ENCODE measurements at places on chromosomes 5 and 9.

- DNase-seq: no peak
These were observed 120.4 kb upstream of the RETREG1 start for GRCh38 chr5:16737209-16737608.

- DNase-seq: no peak
These were observed 40.2 kb upstream of the TYRP1 start for GRCh38 chr9:12652973-12653372.

DNA sequence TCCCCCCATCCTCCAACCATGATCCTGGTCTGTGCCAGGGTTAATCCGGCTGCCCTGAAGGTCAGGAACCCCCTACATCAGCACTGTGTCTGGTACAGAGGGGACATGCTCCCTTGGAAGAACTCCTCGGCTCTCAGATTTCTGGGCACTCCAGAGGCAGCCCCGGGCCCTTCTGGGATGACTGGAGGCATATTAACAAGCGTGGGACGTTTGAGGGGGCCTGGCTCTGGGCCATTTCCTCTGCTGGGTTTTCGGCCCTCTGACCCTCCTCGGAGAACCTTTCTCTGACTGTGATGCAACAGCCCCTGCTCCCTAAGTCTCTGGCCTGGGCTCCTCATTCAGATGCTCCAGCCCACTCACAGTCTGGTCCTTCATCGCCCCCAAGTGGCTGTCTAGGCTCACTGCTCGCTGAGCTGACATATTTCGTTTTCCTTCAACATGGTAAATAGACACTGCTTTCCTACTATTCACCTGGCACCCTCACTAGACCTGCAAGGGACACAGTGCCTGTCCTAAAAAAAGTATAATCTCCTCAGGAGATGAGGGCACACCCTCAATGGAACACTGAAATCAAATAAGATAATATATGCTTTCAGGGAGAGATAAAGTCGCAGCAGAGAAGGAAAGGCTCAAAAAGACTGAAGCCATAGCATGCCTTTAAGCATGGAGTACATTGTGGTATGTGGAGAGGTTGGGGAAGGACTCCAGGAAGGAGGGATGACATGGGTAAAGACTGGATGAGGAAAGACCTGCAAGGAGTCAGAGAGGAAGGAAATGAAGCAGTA is 404.7 kb upstream of the TRPC7 start:
- no peak for DNase-seq

GRCh38 chr5:140214831-140215230 is 39.8 kb downstream of the CYSTM1 start:
- DNase-seq: no peak

- no peak for DNase-seq
These were observed 55.2 kb downstream of the SLC1A3 start for GRCh38 chr5:36661456-36662220.

- DNase-seq: no peak
These were observed 48.5 kb downstream of the PRRC2B start for GRCh38 chr9:131442351-131442750.

DNA sequence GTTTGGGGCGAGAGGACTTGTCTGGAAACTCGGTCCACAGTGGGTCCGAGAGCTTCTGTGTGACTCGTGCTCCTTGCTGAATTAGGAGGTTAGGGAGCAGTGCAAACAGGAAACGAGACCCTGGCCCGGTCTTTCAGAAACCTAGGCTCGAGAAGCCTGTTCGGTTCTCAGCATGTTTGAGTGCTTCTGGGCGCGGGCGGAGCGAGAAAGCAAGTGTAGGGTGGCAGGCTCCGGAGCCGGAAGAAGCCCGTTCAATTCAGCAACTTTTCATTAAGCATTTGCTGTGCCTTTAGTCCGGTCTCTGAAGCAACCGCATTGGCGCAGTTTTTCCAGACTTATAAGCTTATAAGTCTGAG is 547 bp downstream of the CLTA start:
- DNase-seq: peak; percentile 38

DNA sequence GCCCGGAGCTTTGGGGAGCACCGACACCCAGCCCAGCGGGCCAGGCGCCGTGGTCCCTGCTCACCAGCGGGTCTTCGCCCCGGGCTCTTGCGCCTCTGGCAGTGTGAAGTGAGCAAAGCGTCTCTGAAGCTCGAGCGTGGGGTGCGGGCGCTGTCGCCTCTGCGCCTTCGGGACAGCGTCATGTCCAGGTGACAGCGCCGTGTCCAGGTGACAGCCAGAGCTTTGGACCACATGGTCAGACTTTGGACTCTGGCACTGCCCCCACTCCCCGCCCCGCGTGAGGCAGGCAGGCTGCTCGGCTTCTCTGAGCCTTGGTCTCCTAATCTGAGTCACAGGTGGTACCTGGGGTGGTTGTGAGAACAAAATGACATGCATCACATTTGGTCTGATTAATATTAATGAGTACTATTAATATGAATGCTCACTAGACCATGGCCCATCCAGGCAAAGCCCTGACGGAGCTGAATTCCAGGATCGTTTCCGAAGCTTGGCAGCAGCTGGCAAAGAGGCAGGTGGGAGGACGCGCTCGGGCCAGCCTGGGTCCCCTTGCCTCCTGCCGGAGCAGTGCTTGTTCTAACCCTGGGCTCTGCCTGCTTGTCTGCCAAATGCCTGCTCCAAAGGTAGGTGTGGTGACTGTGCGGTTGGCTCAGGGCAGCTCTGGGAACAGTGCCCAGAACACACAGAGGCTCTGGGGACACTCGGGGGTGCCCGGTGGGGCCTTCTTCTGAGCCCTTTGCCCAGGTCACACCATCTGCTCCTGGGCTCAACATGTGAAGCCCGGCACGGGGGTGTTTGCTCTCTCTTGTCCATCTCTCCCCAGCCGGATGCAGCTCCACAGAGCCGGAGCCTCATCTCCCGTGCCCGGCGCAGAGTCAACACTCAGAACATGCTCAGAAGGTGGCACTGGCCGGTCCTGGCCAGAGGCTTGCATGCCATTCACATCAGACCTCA is 157.1 kb downstream of the OLFM1 start:
- no peak for DNase-seq

- no peak for DNase-seq
These were observed 59.6 kb downstream of the ACTBL2 start for GRCh38 chr5:57422993-57423392.

GRCh38 chr9:79131246-79131774 is 440.5 kb upstream of the TLE4 start:
- no peak for DNase-seq

DNA sequence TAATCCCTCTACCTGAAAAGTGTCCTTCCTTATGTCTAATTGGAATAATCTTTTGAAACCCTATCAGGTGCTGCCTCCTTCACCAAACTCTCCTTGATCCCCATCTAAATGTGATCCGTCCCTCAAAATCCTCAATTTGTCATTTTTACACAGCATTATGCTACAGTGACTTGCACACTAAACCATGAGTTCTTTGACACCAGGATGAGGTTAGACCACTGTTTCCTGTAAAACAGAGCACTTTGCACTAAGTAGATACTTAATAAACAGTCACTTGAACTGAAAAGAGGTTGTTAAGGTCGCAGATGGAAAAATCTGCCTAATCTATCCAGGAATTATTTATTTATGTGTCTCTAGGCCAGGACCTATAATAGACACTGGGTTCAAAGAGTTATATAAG is 44.2 kb upstream of the TLX3 start:
- DNase-seq: no peak

DNA sequence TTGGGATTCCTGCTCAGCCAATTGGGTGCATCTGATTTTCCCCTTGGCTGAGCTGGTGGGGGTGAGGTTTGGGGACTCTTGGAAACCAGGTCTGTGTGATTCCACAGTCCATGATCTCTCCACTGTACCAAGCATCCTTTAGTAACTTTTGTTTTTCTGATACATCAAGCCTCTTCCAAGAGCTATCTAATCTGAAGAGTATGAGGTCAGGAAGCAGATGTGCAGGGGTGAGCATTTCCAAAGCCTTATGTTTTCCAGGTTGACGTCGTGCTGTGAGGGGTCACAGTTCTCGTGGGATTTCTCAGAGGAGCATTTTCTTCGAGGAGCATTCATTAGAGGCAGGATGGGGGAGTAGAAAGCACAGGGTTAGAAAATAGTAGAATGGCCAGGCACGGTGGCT is 95.3 kb downstream of the KLF4 start:
- DNase-seq: no peak

DNA sequence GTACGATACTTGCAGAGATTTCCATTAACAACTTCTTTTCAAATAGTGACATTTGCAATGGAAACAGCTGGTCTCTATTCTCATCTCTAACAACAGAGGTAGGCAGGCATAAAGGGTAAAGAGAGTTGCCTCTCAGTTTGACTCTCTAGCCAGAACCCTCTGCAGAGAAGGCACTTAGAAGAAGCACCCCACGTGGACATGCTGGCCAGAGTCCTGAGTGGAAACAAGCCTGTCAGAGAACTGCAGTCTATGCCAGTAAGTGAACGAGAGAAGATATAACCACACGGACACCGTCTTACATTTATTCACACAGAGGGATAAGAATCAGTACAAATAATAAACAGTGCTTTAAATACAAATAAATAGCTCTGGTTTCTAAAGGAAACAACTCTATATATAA is 11.0 kb upstream of the LHX6 start:
- DNase-seq: no peak

DNA sequence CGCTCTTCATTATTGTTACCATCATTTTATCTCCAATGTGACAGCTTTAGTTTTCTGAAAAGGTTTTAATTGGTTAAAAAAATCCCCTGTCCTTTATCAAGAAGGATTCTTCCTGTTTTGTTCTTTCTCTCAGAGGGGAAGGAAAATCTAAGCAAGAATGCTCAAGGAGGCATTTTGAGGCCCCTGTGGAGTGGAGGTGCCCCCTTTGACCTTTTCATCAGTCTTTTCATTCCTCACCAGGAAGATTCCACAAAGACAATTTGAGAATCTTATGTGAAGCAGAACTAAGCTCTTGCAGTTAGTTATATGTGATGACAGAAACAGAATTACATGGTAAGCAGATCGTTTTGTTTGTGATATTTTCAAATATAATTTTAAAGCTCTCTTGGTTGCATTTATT is 489.6 kb downstream of the MAN2A1 start:
- DNase-seq: no peak

- no peak for DNase-seq
These were observed 50.7 kb downstream of the SLC44A1 start for GRCh38 chr9:105295201-105295550.

GRCh38 chr5:125891061-125891725 is 532.0 kb upstream of the GRAMD2B start:
- DNase-seq: no peak

GRCh38 chr9:87213948-87214347 is 266.6 kb upstream of the GAS1 start:
- DNase-seq: no peak

GRCh38 chr5:20229303-20230005 is 241.5 kb upstream of the CDH18 start:
- DNase-seq: no peak

DNA sequence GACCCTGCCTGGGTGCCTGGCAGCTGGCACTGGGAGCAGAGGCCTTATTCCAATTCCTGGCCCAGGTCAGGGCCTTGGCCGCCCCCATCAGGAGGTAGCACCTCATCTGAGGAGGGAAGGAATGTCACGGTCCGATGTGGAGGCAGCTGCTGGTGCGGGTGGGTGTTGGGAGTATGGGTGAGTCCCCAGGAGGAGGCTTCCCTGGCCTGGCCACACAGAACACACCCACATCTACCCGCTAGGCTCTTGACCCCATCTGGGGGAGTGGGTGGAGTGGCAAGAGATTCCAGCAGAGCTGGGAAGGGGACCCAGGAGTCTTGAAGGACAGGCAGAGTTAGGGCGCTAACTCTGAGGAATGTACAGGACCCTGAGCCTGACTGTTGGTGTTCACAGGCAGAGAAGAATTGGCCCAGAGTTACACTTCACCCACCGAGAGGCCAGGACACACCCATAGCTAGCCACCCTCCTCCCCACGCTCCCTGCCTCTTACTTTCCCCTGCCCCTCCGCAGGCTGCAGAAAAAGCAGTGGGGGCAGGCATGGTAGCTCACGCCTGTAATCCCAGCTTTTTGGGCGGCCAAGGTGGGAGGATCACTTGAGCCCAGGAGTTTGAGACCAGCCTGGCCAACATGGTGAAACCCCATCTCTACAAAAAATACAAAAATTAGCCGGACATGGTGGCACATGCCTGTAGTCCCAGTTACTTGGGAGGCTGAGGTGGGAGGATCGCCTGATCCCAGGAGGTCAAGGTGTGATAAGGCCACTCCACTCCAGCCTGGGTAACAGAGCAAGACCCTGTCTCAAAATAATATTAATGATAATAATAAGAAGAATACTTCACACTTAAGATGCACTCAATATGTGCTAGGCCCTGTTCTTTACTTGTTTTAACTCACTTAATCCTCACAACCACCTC is 6.0 kb downstream of the OLFML2A start:
- no peak for DNase-seq

- DNase-seq: no peak
These were observed 317.0 kb upstream of the ADCY2 start for GRCh38 chr5:7078901-7079300.

DNA sequence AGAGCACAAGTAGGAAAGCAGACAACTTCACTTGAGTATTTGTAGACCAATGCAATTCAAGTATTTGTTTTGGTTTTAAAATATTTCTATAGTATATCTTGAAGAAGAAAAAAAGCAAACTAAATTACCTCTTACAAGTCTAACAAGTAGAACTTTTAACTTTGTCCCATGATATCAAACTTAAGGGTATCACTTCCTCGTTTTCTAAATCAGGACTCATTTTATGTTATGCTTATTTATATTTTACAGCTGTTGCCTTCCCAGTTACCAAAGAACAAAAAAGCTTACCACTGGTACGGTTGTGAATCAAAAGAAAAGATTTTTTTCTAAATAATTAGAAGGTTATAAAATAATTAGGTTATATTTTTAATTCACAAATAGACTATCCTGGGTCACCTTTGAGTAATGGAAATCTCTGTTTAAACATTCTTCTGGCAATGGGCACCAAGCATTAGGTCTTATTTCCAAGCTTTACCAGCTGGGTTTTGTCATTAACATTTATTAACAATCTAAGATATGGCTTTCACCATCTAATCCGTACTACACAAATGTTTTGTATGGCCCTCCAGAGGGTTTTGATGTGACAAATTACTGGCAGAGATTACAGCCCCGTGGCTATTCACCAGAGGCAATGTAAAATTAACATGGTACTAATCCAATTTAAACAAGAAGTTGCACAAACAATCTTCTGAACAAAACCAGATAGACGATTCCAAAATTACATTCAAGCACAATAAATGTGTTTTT is 63.6 kb downstream of the CEP120 start:
- DNase-seq: no peak

- no peak for DNase-seq
These were observed 98.3 kb downstream of the NFIB start for GRCh38 chr9:14215614-14216013.

- no peak for DNase-seq
These were observed 33.8 kb downstream of the RNF145 start for GRCh38 chr5:159175547-159175946.

DNA sequence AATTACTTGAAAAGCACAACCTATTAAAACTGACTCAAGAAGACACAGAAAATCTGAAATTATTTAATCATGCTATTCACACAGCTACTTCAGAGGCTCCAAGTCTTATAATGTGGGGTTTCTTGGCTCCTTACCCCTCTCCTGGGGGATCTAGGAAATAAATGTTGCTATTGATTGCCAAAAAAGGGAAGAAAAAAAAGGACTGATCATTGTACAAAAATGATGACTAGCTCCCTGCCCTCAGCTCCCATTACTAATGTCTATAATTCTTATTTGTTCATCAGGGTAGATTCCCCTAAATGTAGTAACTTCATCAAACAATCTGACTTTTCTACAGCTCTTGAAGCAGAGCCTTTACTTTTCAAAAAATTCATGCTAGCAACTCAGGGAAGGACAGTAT is 3.3 kb upstream of the SMC5 start:
- no peak for DNase-seq
